ENCODE measurements at places on chromosomes 5 and 9.

DNA sequence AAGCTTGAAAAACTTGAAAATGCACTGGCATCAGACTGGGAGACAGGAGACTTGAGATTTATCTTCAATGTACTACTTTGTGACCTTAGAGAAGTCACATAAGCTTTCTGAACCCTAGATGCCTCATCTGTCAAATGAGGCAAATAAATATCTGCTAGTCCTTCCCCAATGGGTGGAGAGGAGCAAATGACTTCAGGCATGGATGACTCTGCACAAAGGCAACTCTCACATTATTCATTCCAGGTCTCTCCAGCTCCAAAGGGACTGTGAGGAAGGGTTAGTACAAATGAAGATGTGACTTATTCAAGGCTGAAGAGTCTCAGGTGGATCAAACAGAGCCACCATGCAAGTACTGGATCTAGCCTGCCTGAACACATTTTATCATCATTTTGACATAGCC, 228.7 kb downstream of the SLIT3 start:
- DNase-seq, result no peak

GRCh38 chr9:133726401-133727276, 11.5 kb downstream of the SARDH start:
- no peak for DNase-seq

DNA sequence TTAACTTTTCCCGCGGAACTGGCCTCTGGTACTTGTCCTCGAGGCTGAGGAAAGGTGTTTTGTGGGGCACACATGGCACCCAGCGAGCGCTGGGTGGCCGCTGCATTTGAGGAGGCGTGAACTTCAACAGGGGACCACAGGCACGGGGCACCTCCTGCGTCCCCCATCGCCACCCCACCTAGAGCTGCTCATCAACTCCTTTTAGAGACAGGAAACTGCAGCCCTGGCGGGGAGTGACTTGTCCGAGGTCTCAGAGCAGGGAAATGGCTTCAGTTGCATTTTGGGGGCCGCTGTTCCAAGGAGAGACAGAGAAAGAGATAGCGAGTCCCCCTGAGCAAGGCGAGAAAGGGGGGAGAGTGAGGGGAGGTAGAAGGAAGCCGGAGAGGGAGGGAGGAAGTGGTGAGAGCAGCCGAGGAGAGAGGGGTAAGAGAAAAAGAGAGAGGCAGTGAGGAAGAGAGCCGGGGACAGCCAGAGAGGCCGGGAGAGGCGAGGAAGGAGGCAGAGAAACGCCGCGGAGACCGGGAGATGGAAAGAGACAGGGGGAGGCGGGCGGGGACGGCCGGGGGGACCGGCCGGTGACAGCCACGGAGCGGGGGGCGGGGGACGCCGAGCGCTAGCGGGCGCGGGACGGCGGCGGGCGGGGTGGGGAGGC, 12.5 kb upstream of the LHX2 start:
- no peak for DNase-seq

- DNase-seq, result no peak
Observed at GRCh38 chr5:179902763-179903158, 4.9 kb downstream of the TBC1D9B start.

DNA sequence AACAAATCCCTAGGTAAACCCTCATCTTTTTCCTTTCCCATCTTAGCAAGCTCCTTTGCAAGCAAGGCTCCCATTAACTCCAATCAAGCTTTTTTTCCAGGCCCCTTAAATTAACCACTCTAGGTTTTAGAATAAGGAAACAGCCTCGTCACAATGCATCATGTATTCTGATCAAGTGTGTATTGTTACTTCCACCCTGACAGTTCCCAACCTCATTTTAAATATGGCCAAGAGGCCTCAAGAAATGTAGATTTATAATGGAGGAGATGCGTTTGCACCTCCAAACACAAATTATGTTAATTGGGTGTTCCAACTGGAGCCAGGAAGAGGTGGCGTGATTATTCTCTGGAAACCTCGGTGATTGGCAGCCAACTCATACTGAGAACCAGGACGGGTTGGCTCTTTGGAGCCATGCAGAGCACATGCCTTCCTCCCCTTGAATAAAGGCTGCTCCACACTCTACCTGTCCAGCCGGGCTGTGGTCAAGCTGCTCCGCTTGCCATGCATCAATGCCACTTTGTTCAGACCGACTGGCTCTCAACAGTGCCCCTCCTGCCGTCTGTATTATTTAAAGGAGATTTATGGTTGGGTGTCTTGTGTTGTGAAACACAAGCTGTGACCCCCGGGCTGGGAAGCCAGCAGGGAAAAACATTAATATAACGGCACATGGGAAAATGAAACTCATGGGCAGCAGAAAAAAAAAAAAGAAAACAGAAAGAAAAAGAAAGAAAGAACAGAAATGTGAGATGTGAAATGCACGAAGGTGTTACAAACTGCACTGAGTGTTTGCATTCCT, 191.1 kb downstream of the EBF1 start:
- DNase-seq, result no peak

DNA sequence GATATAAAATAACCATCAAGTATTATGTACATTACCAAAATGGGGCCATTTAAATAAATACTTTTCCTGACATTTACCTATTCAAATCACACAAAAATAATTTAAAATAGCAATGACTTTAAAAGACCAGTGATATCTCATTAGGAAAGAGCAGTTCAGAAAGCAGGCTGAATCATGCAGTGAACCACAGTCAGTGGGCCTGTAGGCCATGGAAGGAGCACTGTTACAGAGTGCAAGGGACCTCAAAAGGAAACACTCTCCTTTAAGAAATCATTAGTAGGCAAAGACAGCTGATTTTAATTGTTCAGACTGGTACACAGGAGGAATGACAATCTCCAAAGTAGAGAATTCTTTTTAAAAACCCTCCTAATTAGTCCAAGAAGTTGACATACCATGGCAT, 283.5 kb upstream of the EFNA5 start:
- no peak for DNase-seq

DNA sequence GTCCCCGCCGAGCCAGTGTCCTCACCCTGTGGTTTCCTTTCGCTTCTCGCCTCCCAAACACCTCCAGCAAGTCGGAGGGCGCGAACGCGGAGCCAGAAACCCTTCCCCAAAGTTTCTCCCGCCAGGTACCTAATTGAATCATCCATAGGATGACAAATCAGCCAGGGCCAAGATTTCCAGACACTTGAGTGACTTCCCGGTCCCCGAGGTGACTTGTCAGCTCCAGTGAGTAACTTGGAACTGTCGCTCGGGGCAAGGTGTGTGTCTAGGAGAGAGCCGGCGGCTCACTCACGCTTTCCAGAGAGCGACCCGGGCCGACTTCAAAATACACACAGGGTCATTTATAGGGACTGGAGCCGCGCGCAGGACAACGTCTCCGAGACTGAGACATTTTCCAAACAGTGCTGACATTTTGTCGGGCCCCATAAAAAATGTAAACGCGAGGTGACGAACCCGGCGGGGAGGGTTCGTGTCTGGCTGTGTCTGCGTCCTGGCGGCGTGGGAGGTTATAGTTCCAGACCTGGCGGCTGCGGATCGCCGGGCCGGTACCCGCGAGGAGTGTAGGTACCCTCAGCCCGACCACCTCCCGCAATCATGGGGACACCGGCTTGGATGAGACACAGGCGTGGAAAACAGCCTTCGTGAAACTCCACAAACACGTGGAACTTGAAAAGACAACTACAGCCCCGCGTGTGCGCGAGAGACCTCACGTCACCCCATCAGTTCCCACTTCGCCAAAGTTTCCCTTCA, 1.4 kb downstream of the GLIS3 start:
- DNase-seq, result no peak

- no peak for DNase-seq
Observed at GRCh38 chr9:14094491-14094890, 219.4 kb downstream of the NFIB start.

DNA sequence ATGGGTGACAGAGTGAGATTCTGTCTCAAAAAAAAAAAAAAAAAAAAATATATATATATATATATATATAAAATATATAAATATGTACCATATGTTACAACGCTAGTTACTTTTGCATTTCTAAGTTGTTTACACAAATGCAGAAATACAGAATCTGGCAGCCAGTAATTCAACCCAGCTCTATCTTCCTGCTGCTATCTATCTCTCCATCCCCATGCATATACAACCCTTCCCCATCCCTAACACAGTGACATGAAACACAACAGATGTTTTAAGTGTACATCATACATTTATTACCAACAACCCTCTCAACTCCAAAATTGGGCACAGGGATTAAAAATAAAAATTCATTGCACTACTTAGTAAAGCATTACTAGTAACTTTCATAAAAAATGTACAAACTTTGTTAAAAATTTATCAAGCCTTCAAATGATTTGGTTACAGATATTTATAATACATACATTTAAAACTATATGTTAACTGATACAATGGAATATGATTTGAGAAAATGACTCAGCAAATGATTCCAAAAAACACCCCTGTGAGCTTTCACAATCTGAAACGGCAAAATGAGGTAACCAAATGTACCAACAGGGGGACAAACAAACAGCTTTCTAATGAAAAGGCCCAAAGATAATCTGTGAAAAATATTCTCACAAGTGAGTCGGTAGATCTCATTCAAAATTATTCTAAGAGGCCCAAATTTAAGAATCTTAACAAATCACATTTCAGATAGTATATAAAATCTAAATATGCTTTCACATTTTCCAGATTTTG, 63.8 kb downstream of the RNF38 start:
- DNase-seq, result no peak

- no peak for DNase-seq
Observed at GRCh38 chr9:92627651-92628050, 42.3 kb downstream of the IPPK start.

GRCh38 chr5:172951371-172952033, 7.7 kb upstream of the RPL26L1 start:
- DNase-seq, result no peak

GRCh38 chr5:20000416-20000815, 12.4 kb upstream of the CDH18 start:
- no peak for DNase-seq

DNA sequence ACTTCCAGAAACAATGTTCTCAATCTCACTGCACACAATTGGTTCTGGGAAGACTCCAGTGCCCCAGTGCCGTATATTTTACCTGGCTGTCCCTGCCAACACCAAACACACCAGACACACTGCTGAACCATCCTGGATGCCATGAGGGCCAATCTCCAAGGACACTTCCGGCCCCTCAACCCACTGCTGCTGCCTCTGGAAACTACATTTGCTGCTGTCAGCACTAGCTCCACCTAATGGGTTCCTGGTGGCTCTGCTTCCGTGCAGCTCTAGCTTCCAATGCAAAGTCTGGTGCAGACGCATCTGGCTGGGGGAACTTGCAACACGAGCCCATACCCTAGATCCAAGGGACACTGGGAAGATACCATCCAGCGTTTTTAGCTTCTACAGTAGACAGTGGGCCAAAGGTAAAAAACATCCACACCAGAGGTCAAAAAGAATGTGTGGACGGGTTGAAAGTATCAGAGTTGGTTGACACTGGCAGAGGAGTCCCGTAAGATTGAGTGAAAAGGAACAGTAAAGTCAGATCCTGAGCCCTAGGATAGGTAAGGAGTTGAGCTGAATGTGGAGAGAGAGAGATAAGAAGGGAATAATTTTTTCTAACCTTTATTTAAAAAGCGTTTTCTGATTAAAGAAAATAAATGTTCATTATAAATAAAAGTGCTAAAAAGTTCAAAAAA, 99.7 kb upstream of the KIF2A start:
- DNase-seq, result no peak
